Hepatocyte (in vitro differentiated cells): ENCODE measurements at places on chromosomes 4 and X. TPM values are rescaled to one million over a fixed set of nuclear protein-coding genes. Genes with fewer than 3 reads are reported as not detected.

DNA sequence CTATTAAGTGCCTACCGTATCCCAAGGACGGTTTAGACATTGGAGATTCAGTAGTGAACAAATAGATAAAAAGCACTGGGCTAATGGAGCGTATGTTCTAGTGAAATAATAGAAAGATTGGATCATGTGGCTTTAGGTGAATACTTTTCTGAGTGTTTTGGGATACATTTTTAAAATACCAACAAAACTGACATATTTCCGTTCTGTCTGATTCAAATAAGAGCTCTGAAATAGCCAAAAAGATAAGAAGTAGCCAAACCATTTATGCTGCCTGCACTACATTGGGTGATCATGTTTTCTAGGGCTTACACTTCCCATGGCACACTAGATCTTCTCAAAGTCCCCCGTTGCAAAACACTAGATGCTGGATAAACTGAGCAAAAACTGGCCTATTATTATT is 14.2 kb downstream of the IGFBP7 start:
- DNase-seq = no peak

The TBC1D19 gene
- total RNA-seq = 13.3 and 21.9 TPM in 2 replicates

- no peak for DNase-seq
Observed at GRCh38 chr4:134147941-134148340, 53.6 kb downstream of the PABPC4L start.

The MCF2 gene
- 0.13 TPM in 1 of 2 replicates, not detected in the other for total RNA-seq

DNA sequence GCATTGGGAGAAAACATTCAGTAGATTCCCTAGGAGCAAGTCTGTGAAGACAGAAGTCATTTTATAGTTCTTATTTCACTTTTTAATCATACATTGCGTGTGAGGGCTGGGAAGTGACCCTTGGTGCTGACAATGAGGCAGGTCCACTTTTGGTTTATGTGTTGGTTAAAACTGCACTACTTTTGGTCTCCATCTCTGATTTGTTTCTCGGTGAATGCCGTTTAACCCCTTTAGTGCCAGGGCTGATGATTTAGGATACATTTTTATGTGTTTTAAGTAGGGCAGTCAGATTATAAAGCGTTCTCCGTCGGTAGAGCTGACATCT is 110.4 kb downstream of the AFF1 start:
- no peak for DNase-seq

DNA sequence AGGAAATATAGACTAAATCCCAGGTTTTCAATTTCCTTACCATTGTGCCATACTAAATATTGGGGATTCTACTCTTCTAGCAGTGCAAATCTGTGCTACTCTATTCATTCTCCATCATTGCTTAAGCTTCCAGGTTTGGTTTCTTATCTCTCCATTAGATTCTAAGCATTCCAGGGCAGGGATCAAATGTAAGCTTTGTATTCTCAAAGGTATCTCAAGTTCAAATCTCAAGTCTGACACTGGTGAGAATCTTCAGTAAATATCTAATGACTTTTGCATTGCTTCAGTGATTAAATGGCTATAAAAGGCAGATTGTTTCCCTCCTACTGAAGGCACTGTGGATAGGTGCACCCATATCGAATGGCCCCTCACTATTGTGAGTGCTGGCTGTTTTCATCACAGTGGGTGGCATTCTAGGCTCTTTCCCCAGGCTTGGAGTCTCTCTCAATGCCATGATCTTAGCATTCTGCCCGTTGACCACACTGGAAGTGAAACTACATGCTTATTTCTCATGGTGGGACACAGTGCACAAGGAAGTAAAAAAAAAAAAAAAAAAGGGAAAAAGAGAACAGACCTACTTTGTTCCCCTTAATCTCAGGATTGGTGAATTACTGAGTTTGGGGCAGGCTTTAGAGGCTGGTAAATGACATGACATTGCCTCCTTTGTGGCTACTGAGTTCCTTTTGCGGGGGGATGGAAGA is 28.7 kb downstream of the FAM9C start:
- no peak for DNase-seq

DNA sequence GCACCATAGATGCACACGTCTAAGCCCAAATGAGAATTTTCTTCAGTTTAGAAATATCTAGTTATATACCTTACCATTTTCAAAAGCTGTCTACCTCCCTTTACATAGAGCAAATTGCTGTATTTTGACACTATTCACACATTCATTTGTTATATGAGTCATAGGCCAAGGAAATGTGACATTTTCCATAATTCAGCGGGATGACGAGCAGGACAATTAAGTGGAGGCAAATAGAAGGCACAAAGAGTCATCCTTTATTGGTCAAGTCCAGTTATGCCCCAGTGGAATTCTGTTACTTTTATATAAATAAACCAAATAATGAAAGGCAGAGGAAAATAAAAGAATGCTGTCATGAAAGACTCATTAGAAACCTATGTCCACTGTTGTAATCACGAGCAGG is 27.9 kb downstream of the FGF13 start:
- DNase-seq = no peak

The SLC9B1 gene
- total RNA-seq = not detected in 2 replicates

GRCh38 chr4:128675083-128675482 is 134.4 kb upstream of the JADE1 start:
- no peak for DNase-seq

- no peak for DNase-seq
Observed at GRCh38 chrX:139725720-139726119, 17.8 kb upstream of the MCF2 start.

- DNase-seq = no peak
Observed at GRCh38 chr4:56321251-56321650, 66.0 kb downstream of the AASDH start.

- DNase-seq = peak; percentile 30
Observed at GRCh38 chr4:122827258-122827878, 737 bp downstream of the FGF2 start.

DNA sequence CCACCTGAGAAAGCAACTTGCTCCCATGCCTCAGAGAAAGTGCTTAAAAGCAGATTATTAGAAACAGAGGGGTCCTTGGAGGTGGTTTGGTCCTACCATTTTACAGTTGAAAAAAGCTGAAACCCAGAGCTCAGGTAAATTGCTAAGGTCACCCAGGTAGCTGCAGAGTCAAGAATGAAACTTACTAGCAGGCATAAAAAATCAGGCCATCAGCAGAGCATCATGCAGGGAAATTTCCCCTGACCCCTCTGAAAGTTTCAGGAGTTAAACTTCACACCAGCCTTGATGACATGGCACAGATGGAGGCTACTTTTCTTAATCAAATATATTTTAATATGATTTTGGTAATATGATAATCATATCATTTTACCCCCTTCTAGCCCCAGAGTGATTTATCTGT is 70.3 kb downstream of the IRF2 start:
- no peak for DNase-seq

GRCh38 chr4:3044870-3045819 is 29.2 kb downstream of the HTT-AS start:
- no peak for DNase-seq

The REPS2 gene
- total RNA-seq = 3.3 and 5.0 TPM in 2 replicates

DNA sequence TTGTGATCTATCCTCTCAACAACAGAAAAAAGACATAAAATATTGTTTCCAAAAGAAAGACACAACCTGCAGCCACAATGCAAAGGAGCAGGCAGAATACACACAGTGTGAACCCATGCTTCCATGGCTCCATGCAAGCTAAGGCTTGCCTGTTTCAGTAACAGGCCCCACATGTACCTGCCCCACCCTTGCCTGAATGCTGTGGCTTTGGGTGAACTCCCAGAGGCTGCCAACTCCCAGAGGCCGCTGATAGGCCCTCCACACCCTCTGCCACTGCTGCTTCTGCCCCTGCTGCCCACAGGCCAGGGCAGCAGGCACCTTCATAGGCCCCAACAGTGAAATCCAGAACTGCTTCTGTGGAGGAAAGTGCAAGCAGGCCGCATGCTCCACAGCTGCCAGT is 313.9 kb downstream of the CHIC1 start:
- no peak for DNase-seq

DNA sequence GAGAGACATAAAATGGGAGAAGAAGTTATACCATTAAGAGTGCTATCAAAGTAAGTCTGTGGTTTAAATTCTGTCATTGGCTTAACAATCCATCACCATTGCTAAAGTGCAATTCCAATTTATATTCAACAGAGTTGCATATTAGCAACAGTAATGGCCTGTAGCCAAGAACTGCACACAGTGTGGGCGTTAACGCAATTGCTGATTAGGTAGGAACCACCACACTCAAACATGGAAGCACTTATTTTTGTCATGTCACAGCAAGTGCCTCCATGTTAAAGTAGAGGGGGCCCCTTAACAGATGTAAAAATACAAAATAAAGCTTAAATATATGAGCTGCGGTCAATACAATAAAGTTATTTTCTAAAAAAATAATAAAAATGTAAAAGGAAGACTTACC is 10.8 kb downstream of the LARP7 start:
- DNase-seq = no peak
